ENCODE measurements at places on chromosomes 2 and 18.

GRCh38 chr2:120952318-120952717, 216.7 kb downstream of the GLI2 start:
- DNase-seq: no peak

DNA sequence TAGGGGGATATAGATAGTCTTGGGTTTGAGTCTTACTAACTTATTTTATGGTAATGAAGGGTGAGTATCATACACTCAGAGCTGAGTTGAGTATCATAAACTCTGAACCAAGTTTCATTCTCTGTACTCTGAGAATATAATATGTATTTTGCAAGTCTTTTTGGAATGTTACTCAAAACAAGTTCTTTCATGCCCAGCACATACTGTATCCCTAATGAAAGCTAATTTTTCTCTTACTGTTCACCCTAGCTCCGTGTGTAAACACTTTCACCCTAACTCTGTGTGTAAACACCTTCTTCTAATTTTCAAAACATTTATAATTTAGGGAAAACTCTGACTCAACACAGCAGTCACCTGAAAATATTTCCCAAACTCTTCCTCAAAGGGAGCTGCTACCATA, 29.7 kb upstream of the CHST9 start:
- no peak for DNase-seq

DNA sequence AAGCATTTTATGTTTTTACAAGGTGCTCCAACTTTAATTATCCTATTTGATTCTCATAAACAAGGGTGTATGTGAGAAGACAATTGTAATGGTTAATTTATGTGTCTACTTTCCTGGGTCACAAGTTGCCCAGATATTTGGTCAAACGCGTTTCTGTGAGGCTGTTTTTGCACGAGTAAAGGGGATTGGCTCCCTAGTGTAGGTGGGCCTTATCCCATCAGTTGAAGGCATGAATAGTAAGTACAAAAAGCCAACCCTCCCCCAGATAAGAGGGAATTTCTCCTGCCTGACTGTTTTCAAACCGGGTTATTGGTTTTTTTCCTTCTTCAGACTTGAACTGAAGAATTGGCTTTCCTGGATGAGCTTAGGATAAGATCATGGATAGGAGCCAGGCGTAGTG, 224.0 kb upstream of the NCKAP5 start:
- DNase-seq: no peak

- no peak for DNase-seq
Observed at GRCh38 chr2:216348756-216349308, 23.5 kb downstream of the MARCHF4 start.

- no peak for DNase-seq
Observed at GRCh38 chr2:10303181-10303693, 533 bp downstream of the HPCAL1 start.

GRCh38 chr2:162833345-162833744, 5.2 kb downstream of the KCNH7 start:
- DNase-seq: no peak

GRCh38 chr2:197195518-197195917, 115.1 kb downstream of the ANKRD44 start:
- DNase-seq: no peak

DNA sequence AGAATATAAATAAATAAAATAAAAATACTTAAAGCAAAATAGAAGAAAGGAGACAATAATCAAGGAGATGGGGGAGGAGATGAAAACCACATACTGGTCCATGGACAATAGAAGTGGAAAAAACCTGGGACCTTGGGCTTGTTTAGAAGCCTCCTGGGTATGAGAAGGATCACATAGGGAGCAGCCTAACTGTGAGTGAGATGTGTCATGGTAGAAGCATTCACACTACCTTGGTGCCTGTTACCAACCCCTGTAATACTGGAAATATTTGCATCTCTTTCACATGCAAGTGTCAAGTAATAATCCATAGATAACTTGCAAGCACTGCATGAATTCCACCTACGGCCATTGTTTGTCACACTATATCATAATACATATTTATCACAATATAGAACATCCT, 23.2 kb upstream of the RNF103 start:
- DNase-seq: no peak

- DNase-seq: peak; percentile 55
Observed at GRCh38 chr2:86633155-86633651, 9.5 kb upstream of the RNF103 start.

- no peak for DNase-seq
Observed at GRCh38 chr2:48232351-48232750, 297.6 kb upstream of the STON1 start.

- DNase-seq: no peak
Observed at GRCh38 chr18:48880931-48881330, 69.8 kb downstream of the SMAD7 start.

DNA sequence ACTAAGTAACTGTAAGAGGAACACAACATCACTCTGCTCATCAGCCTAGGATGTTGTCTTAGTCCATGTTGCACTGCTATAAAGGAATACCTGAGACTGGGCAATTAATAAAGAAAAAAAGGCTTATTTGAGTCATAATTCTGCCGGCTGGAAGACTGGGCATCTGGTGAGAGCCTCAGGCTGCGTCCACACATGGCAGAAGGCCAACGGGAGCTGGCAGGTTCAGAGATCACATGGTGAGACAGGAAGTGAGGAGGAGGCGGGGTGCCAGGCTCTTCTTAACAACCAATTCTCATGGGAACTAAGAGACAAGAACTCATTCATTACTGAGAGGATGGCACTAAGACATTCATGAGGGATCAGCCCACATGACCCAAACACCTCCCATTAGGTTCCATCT, 46.8 kb downstream of the EPG5 start:
- DNase-seq: no peak

GRCh38 chr18:13260197-13260934, 41.8 kb downstream of the LDLRAD4 start:
- peak; percentile 50 for DNase-seq

DNA sequence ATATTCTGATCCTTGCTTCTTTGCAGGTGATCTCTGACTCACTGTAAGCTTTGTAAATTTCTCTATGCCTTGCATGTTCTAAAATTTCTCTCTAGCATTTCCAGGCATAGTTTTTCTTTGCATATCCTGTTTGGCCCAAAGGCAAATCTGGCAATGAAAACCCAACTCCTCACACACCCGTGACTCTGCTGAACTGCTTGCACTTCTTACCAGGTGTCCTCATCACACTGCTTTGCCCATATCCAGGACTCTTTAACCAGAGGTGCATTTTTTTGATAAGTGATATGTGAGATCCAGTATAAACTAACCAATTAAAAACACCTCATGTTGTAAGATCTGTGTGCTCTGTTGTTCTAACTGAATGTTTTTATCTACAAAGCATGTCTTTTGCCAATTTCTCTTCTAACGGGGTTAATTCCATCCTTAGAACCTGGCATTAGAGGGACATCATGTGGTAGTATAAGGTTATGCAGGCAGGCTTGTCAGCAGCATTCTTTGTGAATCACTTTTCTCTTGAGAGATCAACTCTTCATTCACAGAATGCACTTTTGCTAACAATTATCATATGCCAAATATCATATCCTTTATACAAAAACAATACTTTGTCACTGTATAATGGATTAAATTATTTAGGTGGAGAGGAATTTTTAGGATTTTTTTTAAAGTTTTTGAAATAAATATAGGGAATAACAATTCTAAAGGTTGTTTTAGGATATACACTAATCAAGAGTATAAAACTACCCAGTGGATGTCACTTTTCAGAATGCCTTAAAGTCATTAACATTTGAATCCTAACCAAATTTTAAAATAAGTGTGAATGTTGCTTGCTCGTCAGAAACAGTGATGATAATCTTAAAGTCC, 20.8 kb upstream of the TMX3 start:
- DNase-seq: peak; percentile 69

DNA sequence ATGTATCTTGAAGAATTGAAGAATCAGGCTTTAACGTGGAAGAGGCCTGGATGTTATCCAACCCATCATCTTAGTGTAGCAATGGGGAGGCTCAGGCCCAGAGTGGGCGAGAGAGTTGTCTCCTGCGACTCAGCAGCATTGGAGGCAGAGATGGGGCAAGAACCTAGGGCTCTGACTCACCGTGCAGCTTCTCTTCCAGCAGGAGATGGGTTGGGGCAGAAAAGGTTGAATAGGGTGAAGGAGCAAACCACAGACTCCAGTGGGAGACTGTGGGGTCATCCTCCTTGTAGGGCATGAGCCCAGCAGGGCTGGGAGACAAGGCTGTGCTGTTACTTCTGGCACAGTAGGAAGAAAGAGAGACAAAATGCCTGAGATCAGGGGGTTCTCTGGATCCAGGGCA, 1.4 kb downstream of the IL36RN start:
- DNase-seq: no peak

DNA sequence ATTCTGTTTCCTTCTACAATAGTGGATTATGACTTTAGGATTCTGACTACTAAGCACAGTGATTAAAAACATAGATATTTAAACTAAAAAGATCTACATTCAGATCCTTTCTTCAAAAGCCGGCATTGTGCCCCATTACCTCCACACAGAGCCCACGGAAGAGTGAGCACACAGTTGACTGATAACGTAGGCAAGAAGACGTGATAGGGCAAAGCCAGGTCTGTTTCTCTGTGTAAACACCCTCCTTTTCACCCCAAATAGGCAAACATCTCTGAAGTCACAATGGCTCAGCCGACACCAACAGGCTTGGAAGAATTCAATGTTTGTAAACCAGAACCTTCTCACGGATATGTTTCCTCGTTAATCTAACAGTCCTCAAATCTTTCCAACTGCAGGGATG, 302.9 kb downstream of the CMPK2 start:
- DNase-seq: no peak

DNA sequence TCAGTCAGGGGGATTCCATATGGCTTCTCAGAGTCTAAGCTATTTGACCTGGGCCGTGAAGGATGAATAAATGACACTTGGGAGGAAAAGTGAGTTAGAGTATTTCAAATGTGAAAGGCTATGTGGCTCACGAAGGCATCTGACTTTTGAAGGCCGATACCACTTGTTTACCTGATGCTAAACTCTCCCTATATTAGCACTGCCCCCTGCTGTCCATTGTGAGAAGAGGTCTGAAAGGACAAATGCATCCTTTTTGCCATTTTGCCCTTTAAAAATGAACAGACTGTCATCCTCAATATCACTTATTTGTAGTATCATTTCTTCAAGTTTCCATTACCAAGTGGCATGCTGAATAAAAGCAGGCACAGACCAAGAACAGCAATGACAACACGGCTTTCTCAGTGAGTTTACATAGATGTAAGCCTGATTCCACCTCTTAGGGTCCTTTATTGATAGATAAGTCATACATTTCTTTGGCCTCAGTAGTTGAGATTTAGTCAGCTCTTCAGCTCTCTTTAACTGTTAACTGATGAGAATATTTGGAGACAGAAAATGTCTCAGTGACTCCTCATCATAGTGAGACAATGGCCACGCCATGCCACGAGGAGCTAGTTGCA, 40.1 kb downstream of the DOCK10 start:
- DNase-seq: peak; percentile 33

DNA sequence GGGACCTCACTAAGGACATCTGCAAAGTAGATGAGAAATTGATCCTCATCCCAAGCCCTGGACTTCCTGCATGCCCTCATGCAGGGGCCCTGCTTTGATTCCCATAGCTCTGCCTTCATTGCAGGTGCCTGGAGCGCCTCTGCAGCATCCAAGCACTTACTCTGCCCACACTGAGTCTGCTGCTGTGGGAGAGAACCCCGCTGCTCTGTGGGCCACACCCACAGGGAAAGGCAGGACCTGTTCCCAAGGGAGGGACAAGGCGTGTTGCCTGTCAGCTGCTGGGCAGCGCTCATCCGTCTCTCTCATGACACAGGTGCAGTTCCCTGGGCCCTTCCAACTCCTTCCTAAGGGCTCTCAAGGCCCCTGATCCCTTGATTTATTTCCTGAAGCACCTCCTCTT, 266.8 kb upstream of the SMIM21 start:
- DNase-seq: no peak

- no peak for DNase-seq
Observed at GRCh38 chr2:18009891-18010290, 131.4 kb downstream of the KCNS3 start.

DNA sequence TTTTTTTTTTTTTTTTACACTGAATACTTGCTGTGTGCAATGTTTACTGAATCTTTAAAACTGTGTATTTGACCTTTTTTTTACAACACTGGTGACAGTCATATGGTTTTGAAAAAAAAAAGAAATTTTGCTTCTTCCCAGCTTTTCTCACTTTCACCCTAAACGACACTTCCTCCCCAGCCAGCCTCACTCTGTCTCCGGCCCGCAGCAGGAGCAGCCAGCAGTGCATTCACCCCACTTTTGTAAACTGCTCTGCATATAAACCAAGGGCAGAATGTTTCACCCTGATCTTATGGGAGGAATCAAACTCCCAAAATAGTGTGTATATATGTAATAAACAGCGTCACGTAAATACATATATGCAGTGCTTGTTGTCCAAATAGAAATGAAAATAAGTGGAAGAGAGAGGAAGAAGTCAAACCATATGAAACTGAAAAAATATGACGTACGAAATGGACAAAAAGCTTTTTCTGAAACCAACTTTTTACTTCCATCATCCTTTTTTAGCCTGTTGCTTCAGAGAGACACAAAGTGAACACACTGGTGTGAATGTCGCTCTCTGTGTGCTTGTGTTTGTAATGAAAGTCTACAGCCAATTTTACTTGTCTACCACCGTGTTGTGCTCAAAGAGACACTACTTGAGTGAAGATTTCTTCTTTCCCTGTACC, 54.2 kb downstream of the ZCCHC2 start:
- DNase-seq: no peak

DNA sequence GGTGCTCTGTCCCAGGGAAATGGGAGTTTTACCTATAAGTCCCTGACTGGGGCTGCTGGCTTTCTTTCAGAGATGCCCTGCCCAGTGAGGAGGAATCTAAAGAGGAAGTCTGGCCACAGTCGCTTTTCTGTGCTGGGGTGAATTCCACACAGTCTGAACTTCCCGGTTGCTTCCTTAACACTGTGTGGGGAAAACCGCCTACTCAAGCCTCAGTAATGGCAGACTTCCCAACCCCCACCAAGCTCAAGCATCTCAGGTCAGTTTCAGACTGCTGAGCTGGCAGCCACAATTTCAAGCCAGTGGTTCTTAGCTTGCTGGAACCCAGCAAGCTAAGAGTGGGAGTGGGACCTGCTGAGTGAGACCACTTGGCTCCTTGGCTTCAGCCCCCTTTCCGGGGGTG, 54.9 kb downstream of the NUP35 start:
- no peak for DNase-seq

DNA sequence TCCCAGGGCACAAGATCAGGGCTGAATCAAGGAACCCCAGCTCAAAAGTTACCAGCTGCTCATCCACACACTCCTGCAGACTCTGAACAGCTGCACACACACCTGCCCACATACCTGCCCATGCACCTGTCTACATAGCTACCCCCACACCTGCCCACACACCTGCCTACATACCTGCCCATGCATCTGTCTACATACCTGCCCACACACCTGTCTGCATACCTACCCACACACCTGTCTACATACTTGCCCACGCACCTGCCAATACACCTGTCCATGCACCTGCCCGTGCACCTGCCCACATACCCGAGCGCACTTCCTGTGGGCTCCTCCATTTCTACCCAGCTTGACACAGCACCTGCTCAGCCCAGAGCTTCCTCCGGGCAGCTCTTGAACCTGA, 122.8 kb upstream of the AGAP1 start:
- DNase-seq: no peak

Measured in D341Med (cell line).